Left kidney (tissue), 8 donors: ENCODE measurements at places on chromosomes 12 and 14. TPM values are rescaled to one million over a fixed set of nuclear protein-coding genes. Genes with fewer than 3 reads are reported as not detected.

FGF6 gene
- not detected for polyA plus RNA-seq

RNASE7 gene
- polyA plus RNA-seq: 0.55 TPM

IL31 gene
- not detected for polyA plus RNA-seq

POTEM gene
- polyA plus RNA-seq: not detected
